ENCODE measurements at places on chromosomes 1 and 21.

DNA sequence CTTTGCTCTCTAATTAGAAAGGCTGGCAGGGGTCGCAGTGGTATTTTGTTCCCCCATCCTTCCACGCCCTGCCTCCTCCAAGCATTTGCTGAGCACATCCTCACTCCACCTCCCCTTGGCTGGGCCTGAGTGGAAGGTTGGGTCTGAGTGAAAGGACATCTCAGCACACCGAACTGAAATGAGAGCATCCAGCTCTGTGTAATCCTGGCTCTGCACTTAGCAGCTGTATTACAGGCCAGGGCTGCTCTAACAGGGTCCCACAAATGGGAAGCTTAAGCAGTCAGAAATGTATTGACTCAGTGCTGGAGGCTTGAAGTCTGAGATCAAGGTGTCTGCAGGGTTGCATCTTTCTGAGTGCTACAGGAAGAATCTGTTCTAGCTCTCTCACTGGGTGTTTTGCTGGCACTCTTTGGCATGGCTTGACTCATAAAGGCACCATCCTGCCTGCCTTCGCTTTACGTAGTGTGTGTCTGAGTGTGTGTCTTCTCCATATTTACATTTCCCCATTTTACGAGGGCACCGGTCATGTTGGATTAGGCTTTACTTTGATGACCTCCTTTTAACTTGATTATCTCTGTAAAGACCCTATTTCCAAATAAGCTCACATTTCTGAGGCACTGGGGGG lies 48.5 kb upstream of the IGSF21 start:
- no peak for DNase-seq

DNA sequence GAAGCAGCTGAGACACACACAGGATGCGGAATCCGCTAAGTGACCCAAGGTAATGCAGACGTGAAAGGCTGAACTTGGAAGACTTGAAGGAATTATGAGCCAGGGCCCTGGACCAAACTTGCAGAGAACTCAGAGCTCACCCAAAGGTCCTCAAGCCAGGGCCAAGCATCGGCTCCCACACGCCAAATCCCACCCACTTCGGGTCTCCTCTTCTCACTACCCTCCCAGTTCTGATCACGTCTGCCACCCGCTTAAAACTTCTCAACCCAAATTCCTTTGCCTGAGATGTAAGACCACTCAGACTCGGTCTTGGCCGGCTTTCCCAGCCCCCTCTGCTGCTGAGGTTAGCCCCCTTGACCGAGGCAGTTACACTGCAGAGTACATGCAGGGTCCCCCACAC lies 130.1 kb downstream of the PSMG1 start:
- no peak for DNase-seq

DNA sequence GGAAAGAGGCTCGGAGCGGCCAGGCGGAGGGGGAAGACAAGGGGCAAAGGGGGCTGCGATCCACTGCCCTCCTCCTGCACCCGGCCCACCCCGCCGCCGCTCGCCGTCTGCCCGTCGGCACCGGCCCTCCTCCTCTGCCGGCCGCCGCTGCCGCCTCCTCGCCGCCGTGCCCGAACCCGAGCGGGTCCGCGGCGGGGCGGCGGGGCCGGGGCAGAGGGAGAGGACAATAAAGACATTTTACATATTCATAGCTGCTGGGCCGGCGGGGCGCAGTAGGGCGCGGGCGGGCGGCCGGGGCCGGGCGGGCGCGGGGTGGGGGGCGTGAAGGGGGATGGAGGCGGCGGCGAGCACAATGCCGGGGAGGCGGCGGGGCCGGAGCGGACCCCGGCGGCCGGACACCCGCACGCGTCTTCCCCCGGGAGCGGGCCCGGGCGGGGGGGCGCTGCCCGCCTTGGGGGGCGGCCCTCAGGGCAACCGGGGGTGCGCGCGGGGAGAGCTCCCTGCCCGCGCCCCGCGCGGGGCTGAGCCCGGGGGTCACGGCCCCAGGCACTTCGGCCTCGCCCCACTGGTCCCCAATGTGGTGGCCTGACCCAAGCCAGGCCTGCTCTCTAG lies 546 bp downstream of the POU2F1 start:
- DNase-seq = peak; percentile 68

DNA sequence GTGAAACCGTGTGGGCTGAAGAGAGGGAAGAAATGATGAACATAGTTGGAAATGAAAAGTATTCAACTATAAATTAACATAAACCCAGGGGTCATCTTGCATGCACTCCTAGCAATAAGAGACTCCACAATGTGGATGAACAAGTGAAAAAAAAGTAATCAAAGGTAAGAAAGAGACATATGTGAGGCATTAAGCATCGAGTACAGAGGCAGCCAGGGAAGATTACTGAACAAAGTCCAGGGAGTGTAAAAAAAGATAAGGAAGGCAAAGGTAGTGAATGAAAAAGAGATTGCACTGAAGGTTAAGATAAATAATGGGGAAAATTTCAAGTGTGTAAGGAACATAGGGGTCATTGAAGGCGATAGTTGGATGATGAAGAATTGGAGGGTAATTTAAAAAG lies 330.8 kb upstream of the PROX1 start:
- no peak for DNase-seq

DNA sequence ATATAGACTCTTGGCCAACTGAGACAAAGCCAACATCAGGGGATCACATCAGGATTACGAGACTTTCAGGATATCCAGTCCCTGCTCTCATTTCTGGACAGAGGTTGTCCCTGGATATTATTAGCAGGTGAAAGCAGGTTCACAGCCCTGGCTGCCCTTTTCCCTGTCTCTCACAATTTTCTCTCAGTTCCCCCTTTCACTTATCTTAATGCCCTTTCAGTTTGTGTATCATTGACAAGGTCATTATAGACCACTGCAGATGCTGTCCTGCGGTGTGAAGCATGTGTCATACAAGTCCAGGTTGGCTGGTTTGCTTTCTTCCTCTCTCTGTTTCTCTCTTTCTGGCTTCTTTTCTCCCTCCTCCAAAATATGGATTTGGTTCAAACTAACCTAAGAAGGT lies 2.1 kb upstream of the KLHDC9 start:
- peak; percentile 15 for DNase-seq

DNA sequence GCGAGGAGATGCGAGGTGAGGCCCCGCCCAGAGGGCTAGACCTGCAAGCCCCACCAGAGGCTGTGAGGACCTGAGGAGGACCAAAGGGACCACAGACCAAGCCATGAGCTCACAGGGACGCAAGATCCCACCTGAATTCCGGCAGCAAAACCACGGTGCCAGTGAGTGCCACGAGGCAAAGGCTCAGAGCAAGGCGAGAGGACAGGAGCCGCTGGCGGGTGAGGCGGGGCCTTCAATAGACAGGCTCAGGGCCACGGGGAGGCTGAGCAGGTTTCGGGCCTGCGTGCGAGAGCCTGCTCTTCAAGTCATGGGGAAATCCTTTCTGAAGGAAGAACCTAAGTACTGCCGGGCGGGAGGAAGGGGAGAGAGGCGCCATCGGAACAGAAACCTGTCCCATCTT lies 7.1 kb upstream of the TMEM240 start:
- no peak for DNase-seq

DNA sequence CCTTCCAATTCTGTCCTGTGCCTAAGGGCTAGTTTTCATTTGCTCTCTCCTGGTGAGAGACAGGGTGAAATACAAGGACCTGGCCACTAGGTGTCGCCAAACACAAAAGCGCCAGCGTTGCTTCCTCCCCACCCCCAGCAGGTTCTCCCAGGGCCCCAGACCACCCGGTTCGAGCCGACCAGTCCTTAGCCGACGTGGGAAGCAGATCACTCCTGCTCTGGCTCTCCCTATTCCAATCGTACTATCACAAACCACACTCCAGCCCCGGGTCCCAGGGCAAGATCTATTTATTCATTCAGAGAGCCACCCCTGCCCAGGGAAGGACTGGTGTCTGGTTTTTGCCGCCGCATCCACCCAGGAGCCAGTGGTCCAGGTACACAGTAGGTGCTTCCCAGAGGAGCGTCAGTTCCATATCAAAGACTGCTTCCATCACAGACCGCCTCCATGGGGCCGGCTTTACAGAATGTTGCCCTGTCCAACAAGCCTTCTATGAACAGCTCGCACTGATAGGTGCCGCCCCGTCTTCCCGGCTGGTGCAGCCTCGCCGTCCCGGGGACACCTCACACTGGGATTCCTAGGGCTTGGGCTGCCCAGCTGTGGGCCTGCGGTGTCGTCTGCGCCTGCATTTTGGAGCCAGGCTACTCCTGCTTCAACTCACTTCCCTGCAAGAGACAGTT lies 35.0 kb downstream of the CTNNBIP1 start:
- peak; percentile 77 for DNase-seq

DNA sequence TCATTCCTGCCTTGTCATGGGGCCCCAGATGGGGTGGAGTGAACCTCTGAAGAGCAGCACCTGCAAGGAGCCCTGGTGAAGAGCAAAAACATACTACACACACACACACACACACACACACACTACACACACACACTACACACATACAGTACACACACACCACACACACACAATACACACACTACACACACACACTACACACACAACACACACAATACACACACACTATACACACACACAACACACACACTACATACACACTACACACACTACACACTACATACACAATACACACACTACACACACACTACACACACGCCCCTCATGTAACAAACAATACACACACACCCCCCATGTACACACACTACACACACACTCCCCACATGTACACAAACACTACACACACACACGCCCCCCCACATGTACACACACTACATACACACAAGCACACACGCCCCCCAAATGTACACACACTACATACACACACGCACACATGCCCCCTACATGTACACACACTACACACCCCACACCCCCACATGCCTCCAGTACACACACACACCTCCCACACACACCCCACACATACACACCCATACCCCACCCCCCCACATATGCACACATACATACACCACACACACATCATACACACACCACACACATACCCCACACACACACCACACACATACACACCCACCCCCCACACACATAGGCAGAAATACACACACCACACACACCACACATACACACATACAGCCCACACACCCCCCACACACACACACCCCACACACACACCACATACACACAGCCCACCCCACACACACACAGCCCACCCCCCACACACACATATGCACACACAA lies 9.3 kb downstream of the SLC2A5 start:
- no peak for DNase-seq

DNA sequence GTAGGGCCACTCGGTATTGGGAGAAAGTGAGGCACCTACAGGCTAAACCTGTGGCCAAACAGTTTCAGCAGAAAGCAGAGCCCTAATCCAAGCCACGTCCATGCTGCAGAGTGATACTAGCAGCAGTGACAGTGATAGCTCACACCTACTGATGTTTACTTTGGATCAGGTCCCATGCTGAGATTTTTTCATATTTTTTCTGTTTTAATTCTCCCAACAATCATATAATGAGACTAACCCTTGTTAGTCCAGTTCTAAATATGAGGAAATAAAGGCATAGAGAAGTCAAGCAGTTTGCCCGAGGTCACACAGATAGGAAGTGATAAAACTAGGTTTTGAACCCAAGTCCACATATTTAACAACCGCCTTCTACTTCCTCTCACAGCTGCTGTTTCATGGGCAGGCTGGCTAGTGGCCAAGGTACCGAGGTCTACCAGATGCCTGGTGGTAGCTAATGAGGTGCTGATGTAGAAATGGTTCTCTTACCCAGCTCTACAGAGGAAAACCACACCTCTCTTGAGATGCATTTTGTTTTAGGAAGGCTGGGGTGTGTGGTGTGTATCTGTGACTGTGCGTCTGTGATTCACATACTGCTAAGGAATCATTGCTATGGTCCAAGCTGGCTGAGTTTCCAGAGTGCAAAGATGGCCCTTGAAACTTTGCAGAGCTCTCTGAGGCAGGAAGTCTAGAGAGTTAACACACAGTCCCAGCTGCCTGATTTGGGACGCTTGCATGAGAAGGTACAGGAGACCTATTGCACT lies 80.3 kb upstream of the ARTN start:
- DNase-seq = no peak

DNA sequence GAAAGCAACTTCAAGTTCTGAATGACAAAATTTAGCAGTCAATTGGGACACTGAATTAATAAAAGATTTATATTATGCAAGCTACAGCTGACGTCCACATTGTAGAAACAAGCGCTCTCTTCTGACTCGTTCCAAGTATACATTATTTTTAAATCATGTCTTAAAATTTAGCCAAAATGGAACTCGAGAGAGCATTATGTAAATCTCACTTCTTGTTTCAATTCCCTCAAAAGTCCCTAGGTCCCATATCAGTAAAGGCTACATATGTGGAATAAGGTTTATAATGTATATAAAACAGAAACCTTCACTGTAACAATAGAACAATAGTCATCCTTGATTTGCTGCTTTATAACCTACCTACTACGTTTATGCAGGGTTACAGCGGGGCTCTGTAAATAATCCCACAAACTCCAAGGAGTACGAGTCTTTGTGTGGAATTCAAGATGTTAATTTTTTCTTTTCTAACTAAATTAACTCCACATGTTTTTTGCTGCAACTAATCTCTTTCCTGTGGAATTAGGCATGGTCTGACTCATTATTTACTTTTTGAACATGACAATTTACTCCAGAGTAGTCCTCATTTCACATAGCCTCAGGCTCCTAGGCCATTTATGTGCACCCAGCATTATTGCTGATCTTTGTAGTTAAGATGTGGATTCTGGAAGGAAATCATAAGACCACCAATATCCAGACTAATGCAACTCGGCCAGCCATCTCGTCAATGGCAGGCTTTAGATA lies 785.1 kb downstream of the LTN1 start:
- no peak for DNase-seq

GRCh38 chr1:112744009-112744578 lies 29.0 kb upstream of the PPM1J start:
- no peak for DNase-seq

- DNase-seq = no peak
These were observed 279.9 kb downstream of the PTPRU start for GRCh38 chr1:29516063-29516820.

- no peak for DNase-seq
These were observed 90.4 kb downstream of the VPS26C start for GRCh38 chr21:37176716-37177115.

DNA sequence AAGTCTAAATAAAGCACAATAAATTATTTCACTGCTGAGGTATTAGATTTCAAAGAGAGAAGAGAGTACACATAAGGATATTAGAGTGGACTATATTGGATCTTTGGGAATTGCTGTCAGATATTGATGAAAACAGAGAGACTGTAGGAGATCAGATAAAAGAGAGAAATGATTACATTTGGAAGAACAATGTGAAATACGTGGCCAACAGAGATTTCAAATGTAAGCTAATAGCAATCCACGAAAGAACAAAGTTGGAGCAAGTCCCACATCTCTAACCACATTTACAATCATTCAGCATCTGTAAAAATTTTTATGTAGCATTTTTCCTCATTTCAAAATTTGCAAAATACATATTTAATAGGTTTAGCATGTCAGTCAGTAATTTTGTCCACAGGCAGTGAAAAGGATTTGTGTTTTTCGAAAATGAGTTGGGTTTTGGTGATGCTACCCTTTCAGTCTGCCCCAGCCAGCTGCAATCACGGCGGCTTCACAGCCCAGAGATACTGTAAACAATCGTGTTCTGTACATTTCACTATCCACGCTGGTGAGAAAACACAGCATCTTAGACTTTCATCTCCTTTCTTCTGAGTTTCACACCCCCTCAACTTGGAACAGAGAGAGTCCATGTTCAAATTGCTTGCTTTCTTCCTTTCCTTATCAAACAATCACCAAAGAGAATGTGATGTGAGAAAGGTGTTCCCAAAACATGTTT lies 209.1 kb upstream of the LYPLAL1 start:
- DNase-seq = no peak

GRCh38 chr1:58932859-58933598 lies 149.2 kb upstream of the JUN start:
- DNase-seq = no peak

- no peak for DNase-seq
These were observed 18.3 kb upstream of the PARS2 start for GRCh38 chr1:54782588-54782987.

Measured in left forelimb (tissue), 1 donor.